Stimulated activated CD4-positive, alpha-beta T cell treated with anti-CD3 and anti-CD28 coated beads, Interleukin-12 subunit alpha, Interleukin-12 subunit beta, amount 100 ng/mL, for 24 hours (primary cell): ENCODE measurements at places on chromosomes 7 and 10.

- DNase-seq, result no peak
Measured at GRCh38 chr7:122790132-122790531, 87.4 kb upstream of the RNF148 start.

- DNase-seq, result peak; percentile 15
Measured at GRCh38 chr7:148698007-148698396, 701 bp upstream of the CUL1 start.

DNA sequence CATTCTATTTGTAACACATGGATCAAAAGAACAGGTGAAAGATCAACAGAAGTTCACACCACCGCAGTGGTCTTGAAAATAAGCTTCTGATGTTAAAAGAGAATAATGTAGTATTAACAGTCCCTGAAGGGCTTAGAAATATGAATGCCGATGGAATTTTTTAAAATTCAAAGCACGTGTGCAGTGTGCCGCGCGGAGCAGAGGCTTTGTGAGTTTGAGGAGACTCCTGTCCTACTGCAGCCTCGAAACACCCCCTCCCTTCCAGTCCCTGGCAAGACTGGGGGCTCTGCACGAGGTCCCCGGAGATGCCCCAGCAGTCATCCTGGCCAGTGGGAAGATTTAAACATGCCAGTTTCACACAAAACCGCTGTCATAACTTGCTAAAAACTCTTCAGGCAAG is 196.6 kb downstream of the DIP2C start:
- DNase-seq, result no peak

- DNase-seq, result no peak
Measured at GRCh38 chr10:74637685-74638084, 188.7 kb upstream of the KAT6B start.

DNA sequence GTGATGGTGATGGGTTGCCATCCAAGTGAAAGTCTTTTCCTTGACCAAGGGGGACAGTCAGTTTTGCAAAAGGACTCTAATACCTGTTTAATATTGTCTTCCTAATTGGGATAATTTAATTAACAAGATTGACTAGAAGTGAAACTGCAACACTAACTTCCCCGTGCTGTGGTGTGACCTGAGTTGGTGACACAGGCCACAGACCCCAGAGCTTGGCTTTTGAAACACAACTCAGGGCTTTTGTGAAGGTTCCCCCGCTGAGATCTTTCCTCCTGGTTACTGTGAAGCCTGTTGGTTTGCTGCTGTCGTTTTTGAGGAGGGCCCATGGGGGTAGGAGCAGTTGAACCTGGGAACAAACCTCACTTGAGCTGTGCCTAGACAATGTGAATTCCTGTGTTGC is 6.9 kb downstream of the PPIF start:
- DNase-seq, result no peak

DNA sequence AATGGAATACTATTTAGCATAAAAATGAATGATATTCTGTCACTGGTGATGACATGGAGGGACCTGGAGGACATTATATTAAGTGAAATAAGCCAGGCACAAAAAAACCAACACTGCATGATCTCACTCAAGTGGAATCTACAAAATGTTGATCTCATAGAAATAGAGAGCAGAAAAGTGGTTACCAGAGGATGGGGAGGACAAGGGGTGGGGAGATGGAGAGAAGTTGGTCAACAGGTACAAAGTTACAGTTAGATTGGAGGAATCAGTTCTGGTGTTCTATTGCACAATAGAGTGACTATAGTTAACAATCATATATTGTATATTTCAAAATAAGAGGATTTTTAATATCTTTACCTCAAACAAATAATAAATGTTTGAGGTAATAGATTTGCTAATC is 24.7 kb upstream of the SLC18A3 start:
- no peak for DNase-seq

GRCh38 chr7:16463949-16464715 is 1.4 kb downstream of the SOSTDC1 start:
- no peak for DNase-seq

- no peak for DNase-seq
Measured at GRCh38 chr10:35821339-35821911, 179.3 kb upstream of the FZD8 start.

DNA sequence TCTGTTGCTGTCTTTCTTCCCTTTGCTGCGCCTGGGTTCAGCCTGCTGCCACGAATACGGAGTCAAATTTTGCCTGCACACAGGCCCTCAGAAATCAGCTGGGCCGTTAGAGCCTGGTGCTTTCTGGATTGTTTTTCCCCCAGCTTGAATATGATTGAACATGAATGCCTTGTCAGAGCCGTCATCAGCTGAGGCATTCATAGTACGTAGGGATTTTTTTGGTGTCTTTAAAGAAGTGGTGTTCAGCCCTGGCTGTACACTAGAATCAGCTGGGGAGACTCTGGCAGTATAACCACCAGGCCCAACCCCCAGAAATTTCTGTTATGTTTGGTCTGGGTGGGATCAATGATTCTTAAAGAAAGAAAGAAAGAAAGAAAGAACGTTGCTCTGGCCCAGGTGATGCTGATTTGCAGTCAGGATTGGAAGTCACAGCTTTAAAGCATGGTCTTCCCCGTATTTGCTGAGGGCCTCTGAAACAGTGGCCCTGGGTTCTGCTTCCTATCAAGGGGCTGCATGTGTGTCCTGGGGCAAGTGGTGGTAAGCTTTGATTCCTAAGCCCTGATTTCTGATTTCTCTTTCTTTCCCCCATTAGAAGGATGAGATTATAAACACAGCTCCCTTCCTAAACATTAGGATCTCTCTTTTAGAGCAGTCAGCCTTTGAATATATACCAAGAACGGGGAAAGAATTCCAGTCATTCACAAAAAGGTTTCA is 24.7 kb downstream of the NUB1 start:
- no peak for DNase-seq

DNA sequence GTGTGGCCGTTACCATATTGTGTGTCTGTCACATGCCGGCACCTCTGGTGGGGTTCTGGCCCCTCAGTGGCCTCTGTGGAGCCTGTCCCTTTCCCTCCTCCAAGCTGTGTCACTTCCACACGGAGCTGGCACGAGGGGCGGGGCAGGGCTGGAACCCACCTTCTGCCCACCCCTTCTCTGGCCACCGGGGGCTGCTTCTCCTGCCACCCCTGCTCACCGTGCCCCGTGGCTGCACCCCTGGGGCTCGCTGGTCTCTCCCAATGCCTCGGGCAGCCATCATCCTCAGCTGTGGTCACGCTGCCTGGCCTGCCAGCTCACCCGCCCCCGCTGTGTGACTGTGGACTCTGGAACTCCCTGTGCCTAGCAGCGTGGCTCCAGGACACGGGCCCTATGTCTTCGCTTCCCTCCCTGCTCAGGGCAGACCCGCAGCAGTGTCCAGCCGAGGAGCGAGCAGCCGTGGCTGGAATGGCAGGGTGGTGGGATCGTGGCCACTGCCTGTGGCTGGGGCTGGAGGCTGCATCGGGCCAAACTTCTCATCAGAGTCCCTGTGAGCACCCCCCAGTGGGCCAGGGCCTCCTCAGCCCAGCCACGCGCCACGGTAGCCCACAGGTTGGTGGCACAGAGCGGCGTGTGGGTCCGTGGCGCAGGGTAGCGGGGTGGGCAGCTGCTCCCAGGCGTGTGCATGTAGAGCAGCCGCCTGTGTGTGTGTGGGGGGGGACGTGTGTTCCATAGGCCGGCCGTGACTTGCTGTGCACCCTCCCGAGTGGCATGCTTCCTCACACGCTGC is 8.1 kb downstream of the TTYH3 start:
- DNase-seq, result no peak

DNA sequence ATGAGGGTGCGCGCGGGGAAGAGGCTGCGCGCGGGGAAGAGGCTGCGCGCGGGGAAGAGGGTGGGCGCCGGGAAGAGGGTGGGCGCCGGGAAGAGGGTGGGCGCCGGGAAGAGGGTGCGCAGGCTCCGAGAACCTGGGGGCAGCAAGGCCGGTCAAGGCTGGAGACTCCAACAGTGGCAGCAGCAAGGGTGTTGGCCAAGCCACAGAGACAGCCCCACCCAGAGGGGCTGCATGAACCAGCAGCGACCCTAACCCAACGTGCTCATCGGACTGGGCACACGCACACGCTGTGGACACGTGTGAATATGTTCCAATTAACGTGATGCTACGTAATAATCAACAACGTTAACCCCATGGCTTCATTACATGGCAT is 48.8 kb downstream of the DIP2C start:
- no peak for DNase-seq
